ENCODE measurements at places on chromosomes 11 and 22. TPM values are rescaled to one million over a fixed set of nuclear protein-coding genes. Genes with fewer than 3 reads are reported as not detected.

DEFB131B gene
- total RNA-seq = not detected

OR4D5 gene
- not detected for total RNA-seq

NCAPH2 gene
- total RNA-seq = 37.7 TPM

HNRNPUL2 gene
- total RNA-seq = 50.4 TPM

FOLR1 gene
- total RNA-seq = 1.7 TPM

GGT1 gene
- 8.2 TPM for total RNA-seq

MMP7 gene
- 226 TPM for total RNA-seq

C11orf65 gene
- total RNA-seq = 1.5 TPM

SYT7 gene
- total RNA-seq = 6.7 TPM

PRG2 gene
- 0.55 TPM for total RNA-seq

ADAMTS8 gene
- total RNA-seq = 1.2 TPM

OR10AG1 gene
- not detected for total RNA-seq

ZNF215 gene
- 9.6 TPM for total RNA-seq

DCHS1 gene
- 26.0 TPM for total RNA-seq

SLC43A3 gene
- total RNA-seq = 27.2 TPM

Data from ureter (tissue), 1 donor.